ENCODE measurements at places on chromosomes 2 and 18.

DNA sequence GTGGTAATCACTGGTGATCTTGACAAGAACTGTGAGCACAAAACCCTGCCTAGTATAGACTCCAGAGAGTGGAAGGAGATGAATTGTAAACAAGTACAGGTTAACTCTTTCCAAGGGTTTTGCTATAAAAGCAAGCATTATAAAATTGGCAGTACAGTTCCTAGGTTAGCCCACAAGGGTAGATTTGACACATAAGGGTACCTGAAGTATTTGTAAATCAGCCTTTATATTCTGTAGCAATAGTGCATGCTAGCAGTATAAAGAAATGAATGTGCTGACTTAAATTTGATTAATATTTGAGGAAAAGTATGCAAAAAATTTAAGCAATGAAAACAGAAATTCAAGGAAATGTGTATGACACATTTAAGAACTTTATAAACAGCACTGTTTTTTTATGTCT is 42.4 kb downstream of the SP3 start:
- no peak for ATAC-seq

DNA sequence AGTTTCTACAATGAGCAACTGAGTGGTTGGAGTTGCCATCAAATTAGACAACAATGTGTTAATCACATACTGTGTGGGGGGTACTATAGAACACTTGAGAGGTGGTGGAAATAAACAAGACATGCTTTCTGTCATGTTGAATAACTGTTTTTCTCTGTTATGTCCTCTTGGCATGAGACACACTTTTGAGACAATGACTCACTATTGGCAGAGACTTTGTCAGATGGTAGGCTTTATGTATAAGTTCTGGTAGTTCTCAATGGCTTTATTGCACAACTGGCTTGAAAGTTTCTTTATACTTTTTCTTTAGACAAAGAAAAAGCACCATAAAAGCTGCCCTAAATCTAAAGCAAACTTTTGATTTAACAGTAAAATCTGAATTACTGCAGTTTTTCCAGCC is 578.7 kb downstream of the ADCYAP1 start:
- no peak for ATAC-seq

GRCh38 chr2:39663187-39663930 is 2.4 kb upstream of the TMEM178A start:
- ATAC-seq: no peak

- ATAC-seq: no peak
These were observed 88.5 kb upstream of the APCDD1 start for GRCh38 chr18:10365901-10366300.

GRCh38 chr2:48854681-48855080 is 99.2 kb upstream of the LHCGR start:
- ATAC-seq: no peak

DNA sequence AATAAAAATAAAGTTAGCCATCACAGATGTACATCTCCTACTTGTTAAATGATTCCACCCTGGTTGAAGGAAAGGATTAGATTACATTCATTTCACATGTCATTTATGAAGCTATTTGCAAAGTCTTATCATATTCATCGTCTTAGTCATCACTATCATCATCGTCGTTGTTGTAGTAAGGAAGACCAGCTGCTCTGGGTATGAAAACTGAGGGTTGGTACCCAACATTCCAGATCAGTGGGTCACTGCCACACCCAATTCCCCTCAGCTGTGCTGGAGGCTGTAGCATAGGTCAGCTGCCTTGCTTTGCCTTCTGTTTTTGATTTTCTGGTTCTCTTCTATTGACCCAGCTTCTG is 20.9 kb upstream of the CCBE1 start:
- no peak for ATAC-seq

DNA sequence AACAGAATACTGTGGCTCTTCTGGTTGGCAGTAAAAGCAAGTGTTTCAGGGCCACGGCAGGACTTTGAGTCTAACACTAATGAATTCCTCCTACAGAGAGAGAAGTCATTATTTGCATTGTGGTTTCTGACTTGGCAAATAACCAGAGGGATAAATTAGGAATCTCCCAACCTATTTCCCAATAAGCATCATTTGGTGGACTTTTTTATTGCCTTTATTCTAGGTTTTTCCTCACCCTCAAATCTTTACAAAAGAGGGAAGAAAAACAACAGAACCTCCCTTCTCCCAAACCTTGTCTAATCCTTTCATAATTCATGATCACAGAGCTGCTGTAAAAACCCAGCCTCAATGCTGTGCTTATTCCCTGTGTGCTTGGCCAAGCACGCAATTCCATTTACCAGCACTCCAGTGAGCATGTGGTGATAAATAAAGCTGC is 179.7 kb downstream of the AGPS start:
- no peak for ATAC-seq

- peak; percentile 65 for ATAC-seq
These were observed 87.0 kb downstream of the ALPK2 start for GRCh38 chr18:58541789-58542425.

DNA sequence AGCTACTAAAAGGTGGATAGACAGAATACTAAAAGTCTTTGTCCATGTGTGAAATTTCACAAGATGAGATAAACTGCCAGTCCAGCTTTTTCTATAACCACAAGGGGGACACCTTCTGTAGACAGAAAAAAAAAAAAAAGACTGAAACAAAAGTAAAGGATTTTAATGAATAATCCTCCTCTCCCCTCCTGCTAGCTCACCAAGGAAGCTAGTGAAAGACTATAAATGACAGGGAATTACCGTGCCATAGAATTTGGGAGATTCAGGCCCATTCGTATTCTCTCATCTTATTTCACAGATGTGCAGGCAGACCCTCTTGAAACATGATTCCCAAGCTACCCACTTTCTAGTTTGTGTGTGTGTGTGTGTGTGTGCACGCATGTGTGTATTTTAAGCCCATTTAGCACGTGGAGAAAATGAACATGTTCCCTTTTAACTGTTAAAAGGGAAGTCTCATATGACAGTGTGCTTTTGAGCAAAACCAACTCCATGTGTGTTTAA is 36.3 kb upstream of the SLC8A1 start:
- ATAC-seq: no peak

DNA sequence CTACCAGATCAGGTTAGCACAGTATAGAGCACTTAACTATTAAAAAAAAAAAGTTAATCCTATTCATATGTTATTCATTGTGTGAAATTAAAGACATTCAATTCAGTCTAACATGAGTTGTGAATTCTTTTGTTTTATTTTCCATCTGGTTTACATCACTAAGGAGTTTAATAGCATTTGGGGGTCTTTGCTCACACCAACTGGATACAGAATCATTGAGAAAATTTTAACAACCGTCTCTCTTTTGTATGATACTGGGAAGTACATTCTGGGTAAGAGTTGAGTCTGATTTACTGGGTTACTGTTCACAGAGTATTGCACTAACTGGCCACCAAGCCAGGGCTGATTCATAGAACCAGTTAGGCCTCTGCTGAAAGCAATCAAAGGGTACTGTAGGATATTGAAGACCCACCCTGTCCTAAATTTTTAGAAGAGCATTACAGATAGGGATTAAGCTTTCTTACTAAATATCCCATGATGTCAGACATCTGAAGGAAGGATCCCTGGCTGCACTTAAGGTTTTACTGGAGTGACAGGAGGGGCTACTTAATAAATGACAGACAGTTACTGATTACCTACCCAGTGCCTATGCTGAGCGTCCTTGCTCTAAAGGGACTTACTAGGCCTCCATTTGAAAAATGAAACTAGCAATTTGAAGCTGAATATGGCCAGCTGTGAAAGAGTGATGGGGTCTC is 387.9 kb downstream of the SETBP1 start:
- ATAC-seq: no peak

GRCh38 chr18:63476668-63477067 is at the start of gene SERPINB5:
SERPINB5 (plus strand) TSS chr18:63476958; CDS start chr18:63484429, 7,471 bp downstream.
- no peak for ATAC-seq

GRCh38 chr2:141423124-141423523 is 707.7 kb downstream of the LRP1B start:
- ATAC-seq: no peak

DNA sequence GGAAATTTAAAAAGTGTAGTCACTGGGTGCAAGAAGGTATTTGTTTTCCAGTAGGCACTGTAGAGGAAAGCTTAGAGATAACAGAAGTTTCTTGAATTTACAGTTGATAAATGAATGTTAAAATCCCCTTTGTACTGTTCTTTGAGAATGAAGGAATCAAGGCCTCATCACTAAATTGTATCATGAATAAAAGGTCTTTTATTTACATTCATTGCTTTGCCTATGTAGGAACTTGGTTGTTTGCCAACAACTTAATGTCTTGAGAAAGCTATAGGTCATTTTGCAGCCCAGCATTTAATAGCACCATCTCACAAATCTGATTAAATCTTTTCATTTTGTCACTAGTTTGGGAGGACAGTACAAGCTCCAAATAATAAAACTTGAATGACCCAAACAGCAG is 213.9 kb upstream of the ITGA4 start:
- ATAC-seq: no peak

GRCh38 chr18:3919396-3920061 is 469.6 kb downstream of the TGIF1 start:
- no peak for ATAC-seq

GRCh38 chr2:159185401-159186130 is 100.9 kb downstream of the WDSUB1 start:
- peak; percentile 62 for ATAC-seq

- ATAC-seq: no peak
These were observed 198.7 kb downstream of the PTGR3 start for GRCh38 chr18:75010278-75010677.

GRCh38 chr2:99636144-99637034 is 146.6 kb upstream of the REV1 start:
- no peak for ATAC-seq

DNA sequence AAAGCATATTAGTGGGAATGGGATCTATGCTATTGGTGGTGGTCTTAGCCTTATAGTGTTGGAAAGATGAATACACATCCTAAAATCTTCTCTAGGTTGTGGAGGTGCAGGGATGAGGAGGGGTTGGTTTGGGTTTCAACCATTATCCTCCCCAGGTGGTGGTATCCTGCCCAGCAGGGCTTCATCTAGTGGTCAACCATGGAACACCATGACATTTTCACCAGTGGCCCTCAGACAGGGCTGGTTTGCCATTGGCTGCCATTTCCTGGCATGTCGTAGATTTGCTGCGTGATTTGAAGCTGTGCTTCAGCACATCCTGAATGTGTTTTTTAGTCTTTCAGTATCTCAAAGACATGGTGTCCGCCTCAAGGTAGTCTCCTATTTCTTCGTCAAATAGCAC is 391.2 kb upstream of the HNRNPA3 start:
- ATAC-seq: no peak

DNA sequence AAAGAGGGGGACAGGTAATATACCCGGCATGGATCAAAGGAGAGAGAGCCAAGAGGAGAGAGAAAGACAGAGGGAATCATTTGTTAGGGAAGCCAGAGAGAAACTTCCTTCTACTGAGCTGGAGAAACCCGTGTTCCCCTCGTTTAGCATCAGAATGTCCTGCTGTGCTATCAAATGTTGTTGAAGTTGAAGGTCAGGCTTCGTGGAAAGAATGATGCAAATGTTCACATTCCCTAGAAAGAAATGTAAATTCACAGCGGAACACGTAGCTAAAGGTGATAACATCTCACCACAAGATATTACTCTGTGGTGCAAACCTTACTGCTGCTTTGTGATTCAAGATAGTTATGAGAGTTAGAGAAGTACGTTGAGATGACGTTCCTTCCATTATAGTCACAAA is 258.1 kb downstream of the LNPK start:
- ATAC-seq: no peak

DNA sequence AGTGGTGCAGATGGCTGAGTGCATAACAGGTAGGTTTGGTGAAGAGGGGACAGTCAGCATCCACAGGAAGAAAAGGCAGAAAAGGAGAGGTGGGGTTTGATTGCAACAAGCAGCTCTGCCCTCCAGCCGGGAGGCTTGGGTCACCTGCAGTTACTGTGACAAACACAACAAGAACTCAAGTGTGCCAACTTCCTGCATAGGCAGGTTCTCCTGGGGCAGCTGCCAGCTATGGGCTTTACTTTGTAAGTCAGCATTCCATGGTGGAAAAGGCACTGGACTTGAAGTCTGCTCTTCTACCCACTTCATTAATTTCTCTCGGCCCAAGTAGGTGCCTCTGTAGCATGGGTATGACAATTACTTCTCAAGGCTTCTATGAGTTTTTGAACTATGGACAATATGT is 98.9 kb downstream of the MYT1L start:
- ATAC-seq: no peak

DNA sequence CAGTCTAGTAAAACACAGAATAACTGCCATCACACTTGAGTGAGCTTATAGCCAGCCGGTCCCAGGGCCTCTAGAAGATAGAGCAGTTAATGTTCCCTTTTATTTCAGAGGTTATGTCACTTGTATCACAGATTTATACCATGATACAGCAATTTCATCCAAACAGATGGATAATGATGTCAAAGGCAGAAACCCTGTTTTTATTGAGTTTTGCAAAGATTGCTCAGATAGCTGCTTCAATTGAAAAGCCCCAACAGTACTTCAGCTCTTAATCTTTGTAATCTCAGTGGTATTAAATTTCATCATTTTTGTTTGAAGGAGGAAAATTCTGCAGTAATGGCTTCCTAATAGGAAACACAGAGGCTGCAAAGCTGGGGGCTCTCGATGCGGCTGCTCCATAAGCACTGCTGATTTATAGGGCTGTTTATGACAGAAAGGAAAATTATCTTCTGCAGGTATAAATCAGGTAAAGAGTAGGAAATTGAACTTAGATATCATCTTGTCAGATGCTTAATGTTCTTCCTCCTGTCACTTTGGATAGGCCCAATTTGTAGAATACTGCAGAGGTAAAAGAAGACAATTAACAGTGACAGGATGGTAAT is 112.3 kb downstream of the LNPK start:
- ATAC-seq: no peak

DNA sequence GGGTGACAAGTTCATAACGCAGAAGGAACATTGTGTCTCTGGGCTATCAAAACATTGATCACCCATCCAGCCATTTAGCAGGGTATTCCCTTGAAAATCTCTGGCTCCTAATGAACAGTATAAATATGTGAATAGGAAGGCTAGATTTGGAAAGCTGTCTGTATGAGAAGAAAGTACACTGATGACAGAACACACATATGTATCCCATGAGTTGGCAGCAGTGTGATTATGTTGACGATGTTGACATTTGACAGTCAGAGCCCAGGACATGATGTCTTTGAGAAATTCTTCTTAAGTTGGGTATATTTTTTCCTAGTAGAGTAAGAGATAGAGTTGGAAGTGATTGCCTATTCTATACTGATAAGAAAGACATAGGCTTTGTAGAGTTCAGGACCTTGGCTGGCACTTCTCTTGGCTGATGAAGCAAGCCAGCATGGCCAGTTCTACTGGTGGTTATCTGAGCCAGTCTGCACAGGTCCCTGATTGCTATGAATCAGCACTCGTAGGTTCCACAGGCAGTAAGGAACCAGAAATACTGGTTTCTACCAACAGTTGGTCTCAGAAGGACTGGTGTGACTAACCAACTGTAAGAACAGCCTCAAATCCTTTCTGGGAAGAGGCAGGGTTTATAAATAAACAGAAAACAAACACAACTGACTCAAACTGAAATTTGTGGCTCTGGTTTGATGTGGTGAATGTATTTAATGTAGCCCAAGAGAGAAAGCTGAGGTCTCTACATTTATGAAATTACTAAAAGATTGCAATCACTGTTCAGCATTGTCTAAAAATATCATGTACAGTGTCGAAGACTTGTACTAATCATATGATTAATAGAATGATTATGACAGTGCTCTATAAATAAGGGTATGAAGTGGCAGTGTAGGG is 43.9 kb upstream of the RAPH1 start:
- ATAC-seq: peak; percentile 78

GRCh38 chr2:169034256-169034655 is 3.1 kb upstream of the ABCB11 start:
- no peak for ATAC-seq

GRCh38 chr18:58565021-58565420 is 63.9 kb downstream of the ALPK2 start:
- peak; percentile 78 for ATAC-seq

Measured in stimulated activated memory B cell treated with anti-CD40 and anti-IgM and Interleukin-4, amounts not matched to agents 10 μg/mL and 1 μg/mL and 100 μg/mL, for 72 hours (primary cell).